ENCODE measurements at places on chromosomes 7 and 10.

DNA sequence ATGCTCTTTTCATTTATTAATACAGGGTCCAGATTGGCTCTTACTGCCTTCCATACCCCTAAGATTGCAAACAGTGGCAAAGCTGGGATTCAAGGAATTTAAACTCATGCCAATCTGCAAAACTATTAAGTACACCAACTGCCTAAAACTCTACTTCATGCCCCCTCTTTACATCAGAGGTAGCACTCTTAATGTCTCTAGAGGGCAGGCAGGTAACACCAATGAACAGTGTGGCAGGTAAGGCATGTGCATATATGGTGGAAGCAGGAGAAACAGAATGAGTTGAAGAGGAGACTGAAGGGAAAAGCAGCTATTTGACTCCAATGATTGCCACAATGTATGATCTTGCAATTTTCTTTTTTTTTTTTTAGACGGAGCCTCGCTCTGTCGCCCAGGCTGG, 156.7 kb downstream of the BTAF1 start:
- no peak for DNase-seq

GRCh38 chr10:49647985-49648795, 31.3 kb upstream of the C10orf53 start:
- no peak for DNase-seq

DNA sequence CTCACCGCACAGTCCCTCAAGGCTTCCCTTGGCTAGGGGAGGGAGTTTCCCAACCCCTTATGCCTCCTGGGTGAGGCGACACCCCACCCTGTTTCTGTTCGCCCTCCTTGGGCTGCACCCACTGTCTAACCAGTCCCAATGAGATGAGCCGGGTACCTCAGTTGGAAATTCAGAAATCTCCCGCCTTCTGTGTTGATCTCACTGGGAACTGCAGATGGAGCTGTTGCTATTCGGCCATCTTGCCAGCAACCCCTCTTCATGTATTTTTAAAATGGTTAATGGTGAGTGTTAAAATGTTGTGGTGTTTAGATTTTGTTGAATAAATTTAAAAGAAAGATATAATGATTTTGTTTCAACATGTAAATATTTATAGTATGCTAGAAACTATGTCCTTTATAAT, 22.0 kb downstream of the UMAD1 start:
- DNase-seq: no peak

DNA sequence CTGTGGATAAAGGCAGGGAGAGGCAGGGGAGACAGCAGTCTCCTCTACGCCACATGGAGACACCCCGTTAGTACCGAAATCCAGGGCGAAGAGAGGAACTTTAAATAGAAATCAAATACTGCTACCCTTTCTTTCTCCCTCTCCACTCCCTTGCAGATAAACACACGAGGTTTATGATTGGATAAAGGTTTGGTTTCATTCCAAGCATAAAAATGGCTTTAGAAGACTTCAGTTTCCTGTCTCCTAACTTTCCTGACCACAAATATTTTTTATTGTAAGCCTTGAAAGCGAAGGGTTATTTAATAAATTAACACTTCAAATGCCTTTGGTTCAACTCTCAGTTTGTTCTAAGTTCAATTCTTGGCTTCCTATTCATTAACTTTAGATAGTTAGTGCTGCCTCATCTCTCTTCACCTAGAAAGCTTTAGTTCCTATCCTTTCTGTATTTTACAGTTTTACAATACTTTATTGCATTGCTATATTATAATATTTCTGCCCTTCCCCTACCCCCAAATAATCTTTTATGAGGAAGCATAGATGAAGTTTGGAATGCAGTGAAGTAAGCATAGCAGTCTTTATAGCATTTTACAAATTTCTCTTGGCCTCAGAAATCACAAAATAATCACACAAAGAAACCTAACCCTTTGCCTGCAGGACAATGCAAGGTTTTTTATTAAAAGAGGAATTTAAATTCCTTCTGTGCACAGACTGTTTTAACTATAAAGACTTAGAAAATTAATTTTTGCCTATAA, 31.5 kb upstream of the ARID5B start:
- DNase-seq: peak; percentile 87

- no peak for DNase-seq
These were observed 21.6 kb upstream of the PPA1 start for GRCh38 chr10:70254778-70255328.

GRCh38 chr10:727162-727790, 37.8 kb upstream of the DIP2C start:
- peak; percentile 6 for DNase-seq
